ENCODE measurements at places on chromosomes 2 and 18.

- DNase-seq: peak; percentile 17
Observed at GRCh38 chr2:141654311-141654710, 476.5 kb downstream of the LRP1B start.

DNA sequence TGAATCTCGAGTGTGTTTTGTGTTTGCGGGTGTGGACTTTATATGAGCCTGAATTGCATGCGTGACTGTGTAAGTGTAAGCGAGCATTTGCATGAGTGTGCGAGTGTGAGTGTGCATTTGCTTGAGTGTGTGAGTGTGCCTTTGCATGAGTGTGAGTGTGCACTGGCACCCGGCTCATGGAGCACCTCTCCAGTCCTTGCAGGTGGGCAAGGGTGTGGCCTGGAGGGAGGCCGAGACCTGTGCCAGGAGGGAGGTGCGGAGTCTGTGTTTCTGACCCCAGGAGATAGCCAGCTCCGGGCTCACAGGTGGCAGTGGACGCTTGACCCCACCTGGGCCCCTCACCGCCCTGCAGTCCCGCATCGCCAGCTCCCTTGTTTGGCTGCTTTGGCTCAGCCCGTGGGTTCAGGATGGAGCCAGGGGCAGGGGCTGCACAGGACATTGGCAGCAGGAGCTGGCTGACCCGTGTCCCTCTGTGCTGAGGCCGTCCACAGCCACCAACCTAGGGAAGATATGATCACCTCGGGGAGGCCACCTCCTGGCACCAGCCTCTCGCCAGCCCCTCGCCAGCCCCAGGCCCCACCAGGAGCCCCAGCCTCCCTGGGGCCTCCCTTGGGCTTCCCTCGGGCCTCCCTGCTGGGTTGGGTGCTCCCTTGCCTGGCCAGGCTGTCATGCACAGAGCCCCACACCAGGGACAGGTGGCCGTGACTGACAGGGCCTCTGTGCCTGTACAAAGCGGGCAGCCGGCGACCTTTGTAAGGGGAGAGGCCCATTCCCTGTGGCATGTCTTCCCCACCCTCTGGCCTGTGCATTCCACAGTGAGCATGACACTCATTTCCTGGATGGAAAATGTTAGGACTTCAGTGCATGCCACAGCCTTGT, 81.6 kb downstream of the PTGR3 start:
- no peak for DNase-seq

DNA sequence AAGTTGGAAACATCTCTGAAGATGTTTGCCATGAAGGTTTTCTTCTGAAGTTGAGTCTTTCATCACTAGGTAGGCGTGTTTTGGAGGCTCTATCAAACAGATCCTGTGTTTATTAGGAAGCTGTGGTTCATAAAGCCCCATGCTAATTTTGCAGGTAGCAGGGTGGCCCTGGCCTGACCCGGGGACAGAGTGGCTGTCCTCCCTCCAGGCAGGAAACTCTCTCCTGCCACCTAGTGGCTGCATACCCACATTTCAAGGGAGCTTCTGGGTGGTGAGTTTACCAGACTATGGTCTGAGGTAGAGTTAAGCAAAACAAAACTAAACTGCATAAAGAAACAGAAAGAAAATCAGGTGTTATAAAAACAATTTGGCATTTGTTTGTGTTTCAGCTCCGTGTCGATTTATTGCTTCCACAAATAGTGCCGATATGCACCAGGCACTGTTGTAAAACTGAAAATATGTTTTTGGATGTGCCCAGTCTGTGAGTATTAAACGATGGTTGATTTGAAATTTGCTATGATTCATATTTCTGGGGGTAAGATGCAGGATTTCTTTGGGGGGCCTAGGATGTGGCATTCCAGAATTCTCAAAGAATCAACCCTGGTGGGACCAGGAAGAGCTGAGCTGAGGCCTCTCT, 26.0 kb upstream of the IL37 start:
- DNase-seq: no peak

- DNase-seq: no peak
Observed at GRCh38 chr2:152011724-152012123, 87.1 kb downstream of the CACNB4 start.

DNA sequence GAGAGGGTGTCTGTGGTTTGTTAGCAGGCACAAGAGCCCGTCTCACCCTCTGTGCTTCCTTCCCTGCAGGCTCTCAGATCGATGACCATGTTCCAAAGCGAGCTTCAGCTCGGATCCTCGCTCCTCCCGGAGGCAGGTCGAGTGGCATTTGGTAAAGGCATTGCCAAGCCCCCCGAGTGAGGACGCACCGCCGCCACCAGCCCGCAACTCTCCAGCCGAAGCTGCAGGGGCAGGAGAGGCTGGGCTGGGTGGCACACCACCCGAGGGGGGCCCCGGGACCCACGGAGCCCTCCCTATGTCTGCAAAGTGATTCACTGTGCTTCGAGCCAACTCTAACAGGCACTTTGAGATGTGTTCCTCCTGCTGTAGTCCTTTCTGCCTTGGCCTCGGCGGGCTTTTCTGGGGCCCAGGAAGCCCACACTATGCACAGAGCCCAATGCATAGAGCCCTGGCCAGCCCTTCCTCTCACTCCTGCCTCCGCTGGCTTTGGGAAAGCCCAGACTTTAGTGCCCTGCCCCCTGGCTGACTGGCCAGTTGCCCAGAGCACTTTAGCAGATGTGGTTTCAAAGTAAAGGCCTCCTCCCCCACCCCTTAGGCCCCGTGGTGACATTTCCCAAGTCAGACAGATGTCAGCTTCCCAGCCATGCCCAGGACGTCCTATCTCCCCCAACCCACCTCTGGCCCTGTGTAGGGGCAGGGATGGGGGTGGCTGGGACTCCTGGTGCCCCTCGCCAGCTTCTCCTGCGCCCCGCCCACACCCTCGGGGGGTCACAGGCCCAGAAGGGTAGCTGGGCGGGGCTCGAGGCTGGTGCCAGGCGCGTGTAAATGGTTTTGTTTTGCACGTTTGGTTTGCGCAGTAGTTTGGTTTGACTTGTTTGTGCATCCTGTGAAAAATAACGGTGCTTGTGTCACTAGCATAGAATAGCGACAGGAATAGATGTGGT, 23.3 kb upstream of the MAPRE3 start:
- DNase-seq: no peak

DNA sequence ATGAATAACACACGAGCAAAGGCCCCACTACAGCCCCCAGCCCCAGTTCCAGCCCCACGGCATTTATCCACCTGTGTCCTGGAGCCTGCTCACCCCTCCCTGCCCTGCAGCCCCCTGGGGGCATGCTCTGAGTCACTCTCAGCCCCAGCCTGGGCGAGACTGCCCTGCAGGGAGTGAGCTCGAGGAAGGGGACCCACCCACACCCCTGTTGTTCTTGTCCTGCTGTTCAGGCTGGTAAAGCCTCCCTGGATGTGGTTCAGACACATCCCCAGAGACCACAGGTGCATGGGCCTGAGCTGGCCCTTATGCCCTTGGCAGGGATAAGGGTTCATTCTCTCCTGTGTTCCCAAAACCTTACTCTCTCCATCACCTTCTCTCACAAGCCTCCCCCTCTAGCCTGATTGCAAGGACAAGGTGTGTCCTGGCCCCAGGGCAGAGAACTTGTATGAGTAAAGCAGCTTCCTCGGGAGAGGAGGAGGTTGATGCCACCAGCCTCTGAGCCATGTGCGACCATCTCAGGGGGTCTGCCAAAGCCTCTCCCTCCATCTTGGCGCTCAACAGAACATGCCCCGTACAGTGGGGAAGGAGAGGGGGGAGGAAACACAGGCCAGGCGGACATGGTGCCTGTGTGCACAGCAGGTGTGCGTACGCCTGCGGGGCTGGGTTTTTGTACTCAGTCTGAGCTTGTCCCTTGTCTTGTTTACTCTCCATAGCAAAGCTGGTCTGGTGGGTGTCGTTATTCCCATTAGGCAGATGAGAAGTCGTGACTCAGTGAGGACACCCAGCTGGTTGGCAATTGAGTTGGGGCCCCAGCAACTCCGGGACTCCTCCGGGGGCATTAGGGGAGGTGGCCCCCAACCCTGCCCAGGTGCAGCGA, 64.4 kb downstream of the CIB4 start:
- DNase-seq: no peak

DNA sequence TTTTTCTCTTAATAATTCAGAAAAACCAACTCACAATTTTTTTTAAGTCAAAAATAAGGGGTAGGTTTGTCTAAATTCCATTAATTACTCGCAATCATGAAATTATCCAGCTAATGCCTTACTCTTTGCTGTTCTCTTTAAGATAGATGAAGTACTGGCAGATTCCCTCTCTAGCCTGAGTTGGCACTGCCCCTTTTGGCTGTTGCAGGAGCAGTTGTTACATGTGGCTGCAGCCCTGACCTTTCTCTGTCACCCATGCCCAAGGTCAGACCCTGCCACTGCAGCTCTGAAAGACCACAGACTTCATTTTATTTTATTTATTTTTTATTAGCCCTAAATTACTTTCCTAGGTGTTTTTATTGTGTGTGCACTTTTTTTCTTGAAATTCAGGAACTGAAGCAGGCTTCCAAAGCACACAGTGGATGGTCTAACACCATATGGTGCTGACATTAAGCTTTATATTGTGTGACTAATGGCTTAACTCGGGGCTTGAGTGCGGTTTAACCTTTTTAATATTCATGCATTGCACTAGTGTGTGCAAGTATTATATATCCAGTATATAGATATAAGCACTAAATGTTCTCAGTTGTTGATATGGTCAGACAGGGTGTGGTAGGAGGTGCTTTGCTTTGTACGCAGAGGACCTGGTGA, 313.0 kb downstream of the CDH2 start:
- peak; percentile 24 for DNase-seq

DNA sequence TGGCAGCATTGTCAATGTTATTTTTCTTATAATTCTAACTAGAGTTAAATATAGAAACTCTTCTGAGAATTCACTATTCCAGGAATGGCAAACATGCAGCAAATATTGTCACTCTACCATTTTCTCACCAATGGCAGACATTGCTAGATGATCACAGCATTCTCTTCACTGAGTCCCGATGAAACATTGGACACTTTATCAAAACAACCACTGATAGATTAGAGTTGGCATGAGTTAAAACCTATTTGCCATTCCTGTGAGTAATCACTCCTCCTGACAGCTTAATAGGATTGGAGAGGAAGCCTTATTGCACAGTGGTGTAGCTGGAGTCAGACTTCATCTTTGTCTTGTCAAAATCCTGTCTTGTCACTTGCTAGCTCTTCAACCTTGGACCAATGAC, 163.9 kb upstream of the THUMPD2 start:
- no peak for DNase-seq

DNA sequence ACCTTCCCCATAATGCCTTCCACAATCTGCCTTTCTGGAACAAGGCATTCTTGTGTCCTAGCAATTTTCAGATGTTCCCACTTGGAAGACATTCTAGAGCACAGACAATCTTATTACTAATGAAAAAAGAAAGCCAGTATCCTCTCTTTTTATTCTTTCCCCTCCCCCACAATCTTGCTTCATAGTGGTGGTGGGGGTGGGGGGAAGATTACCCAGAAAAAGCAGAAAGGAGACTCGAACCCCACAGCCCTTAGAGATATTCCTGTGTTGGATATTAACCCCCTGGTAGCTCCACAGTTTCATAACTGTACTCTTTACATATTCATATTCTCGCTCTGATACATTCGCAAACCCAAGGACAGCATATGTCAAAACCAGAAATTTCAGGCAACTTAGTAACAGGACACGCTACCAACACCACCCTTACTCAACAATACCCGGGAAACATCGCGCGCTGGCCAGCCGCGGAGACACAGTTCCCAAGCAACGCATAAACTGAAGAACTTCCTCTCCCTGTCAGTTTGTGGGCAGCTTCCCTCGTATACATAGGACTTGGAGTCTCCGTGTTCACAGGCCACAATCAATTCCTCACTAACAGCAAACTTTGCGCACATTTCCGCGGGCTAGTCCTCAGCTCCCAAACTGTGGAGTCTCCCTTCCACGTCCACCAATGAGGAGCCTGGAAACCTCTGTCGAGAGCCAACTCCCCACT, 793 bp downstream of the NR4A2 start:
- DNase-seq: peak; percentile 64

GRCh38 chr2:233857511-233858141, 3.3 kb upstream of the HJURP start:
- no peak for DNase-seq

GRCh38 chr2:105082107-105082506, 44.2 kb downstream of the MRPS9 start:
- no peak for DNase-seq

GRCh38 chr2:60840880-60841279, 40.5 kb upstream of the REL start:
- no peak for DNase-seq

Data from cerebellum (tissue), 4 donors.